ENCODE measurements at places on chromosomes 7 and 10. TPM values are rescaled to one million over a fixed set of nuclear protein-coding genes. Genes with fewer than 3 reads are reported as not detected.

TYW1B gene
- 2.5 TPM for total RNA-seq

DNAJB6 gene
- total RNA-seq, result 96.3 TPM

SLC16A12 gene
- under 0.01 TPM for total RNA-seq

SVOPL gene
- total RNA-seq, result not detected

PSD gene
- 3.9 TPM for total RNA-seq

AKR1C8 gene
- total RNA-seq, result not detected

OR2A12 gene
- not detected for total RNA-seq

GBX1 gene
- total RNA-seq, result not detected

NUTM2E gene
- total RNA-seq, result not detected

FAM3C gene
- 50.2 TPM for total RNA-seq

PRKAR2B gene
- total RNA-seq, result 23.4 TPM

LOXL4 gene
- 129 TPM for total RNA-seq

ACTL6B gene
- total RNA-seq, result not detected

NEUROD6 gene
- not detected for total RNA-seq

GRID1 gene
- 0.33 TPM for total RNA-seq

JAKMIP3 gene
- 0.11 TPM for total RNA-seq

RADIL gene
- total RNA-seq, result 0.50 TPM

PCDH15 gene
- total RNA-seq, result 0.12 TPM

DYNC1I1 gene
- 2.1 TPM for total RNA-seq

SP8 gene
- not detected for total RNA-seq

UCMA gene
- total RNA-seq, result not detected

VIPR2 gene
- total RNA-seq, result not detected

ADARB2 gene
- total RNA-seq, result not detected

SH2D4B gene
- total RNA-seq, result not detected

FAM204A gene
- total RNA-seq, result 84.1 TPM

ARMS2 gene
- not detected for total RNA-seq

SPDYE2B gene
- total RNA-seq, result not detected

FANK1 gene
- 3.7 TPM for total RNA-seq

ATOH7 gene
- not detected for total RNA-seq

GNAT3 gene
- total RNA-seq, result not detected

TEX36 gene
- total RNA-seq, result not detected

STARD3NL gene
- total RNA-seq, result 108 TPM

KNDC1 gene
- 3.2 TPM for total RNA-seq

ASAH2 gene
- 0.77 TPM for total RNA-seq

FEZF1 gene
- total RNA-seq, result not detected

CPA2 gene
- not detected for total RNA-seq

AUTS2 gene
- 5.1 TPM for total RNA-seq

TACR2 gene
- 0.12 TPM for total RNA-seq

BEND7 gene
- total RNA-seq, result 5.4 TPM

CABCOCO1 gene
- total RNA-seq, result 0.44 TPM
